ENCODE measurements at places on chromosomes 6 and 20.

GRCh38 chr6:111951497-111952085, 78.3 kb upstream of the FYN start:
- DNase-seq: no peak

DNA sequence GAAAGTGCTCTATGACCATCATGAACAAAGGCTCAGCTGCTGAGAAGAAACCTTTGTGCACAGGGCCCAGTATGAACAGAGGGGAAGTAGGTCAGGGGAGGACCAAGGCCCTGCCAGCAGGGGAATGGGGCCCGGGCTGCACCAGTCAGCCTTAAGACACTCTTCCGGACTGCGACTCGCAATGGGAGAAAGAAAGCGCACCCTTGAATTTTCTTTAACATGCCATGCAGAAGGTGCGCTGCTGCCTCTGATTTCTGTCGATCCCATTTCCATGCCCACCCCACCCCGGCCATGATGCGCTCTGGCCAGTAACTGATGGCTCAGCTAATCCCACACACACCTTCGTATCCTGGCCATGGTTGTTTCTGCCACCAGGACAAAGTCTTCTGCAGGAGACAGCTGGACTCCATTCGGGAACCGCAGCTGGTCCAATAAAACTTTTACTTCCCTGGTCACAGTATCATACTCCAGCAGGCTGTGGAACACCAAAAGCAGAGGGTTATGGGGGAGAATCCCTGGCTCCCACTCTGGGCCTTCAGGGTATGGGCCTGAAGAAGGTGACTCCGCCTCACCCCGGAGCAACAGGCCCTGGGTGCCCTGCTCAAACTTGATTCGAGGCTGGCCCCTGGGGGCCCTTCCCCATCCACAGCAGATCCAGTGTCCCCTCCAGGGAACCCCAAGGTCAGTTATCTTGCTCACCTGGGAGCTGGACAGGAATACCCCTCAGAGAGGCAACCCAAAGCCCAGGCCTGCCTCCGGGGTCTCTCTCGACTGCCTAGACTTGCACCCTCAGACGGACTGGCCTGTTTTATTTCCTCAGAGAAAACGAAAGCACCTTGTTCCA, 20.3 kb downstream of the CST7 start:
- no peak for DNase-seq

DNA sequence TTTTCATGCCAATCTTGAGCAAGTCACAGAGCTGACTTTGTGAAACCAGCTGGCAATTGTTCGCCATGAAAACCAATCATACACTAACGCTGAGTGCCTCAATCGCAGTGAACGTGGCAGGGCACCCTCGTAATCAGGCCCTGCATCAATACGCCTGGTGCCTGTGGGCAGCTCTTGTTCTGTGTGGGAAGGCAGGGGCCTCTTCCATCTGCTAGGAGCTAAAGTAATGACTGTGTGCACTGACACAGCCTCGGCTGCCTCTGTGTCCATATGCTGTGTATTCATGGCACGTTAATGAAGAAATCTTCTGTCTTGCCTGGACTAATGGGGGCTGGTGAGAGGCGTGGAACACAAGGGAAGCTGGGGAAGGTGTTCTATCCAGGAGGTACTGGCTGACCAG, 27.8 kb upstream of the SYNDIG1 start:
- no peak for DNase-seq

DNA sequence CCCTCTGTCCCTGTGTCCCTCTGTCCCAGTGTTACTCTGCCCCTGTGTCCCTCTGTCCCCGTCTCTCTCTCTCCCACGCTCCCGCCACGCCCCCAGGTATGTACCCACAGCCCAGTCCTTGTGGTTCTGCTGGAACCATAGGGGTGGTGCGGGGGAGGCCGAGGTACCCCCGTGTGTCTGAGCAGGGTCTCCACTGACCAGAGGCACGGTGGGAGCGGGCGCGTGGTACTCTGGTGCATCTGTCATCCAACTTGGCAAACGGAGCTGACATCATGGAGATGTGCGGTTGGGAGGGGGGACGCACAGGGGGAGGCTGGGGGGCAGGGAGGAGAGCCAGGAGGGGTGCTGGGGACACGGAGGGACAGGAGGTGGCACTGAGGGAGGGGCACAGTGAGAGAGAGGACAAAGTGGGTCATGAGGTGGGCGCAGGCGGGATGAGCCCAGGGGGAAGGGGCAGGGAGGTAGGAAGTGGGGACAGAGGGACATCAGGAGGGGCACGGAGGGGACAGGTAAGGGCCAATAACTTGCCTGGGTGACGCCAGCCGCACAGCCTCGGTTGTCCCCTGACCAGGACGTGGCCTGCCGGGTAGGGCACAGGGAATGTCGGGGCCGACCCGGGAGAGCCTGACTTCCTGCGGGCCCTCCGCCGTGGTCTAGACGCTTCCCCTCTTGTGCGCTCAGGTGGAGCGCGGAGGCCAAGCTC, 163.6 kb upstream of the PDE10A start:
- no peak for DNase-seq

- peak; percentile 98 for DNase-seq
Observed at GRCh38 chr20:20603339-20603990, 109.0 kb downstream of the RALGAPA2 start.

GRCh38 chr20:34970193-34970840, 14.6 kb downstream of the MYH7B start:
- no peak for DNase-seq

DNA sequence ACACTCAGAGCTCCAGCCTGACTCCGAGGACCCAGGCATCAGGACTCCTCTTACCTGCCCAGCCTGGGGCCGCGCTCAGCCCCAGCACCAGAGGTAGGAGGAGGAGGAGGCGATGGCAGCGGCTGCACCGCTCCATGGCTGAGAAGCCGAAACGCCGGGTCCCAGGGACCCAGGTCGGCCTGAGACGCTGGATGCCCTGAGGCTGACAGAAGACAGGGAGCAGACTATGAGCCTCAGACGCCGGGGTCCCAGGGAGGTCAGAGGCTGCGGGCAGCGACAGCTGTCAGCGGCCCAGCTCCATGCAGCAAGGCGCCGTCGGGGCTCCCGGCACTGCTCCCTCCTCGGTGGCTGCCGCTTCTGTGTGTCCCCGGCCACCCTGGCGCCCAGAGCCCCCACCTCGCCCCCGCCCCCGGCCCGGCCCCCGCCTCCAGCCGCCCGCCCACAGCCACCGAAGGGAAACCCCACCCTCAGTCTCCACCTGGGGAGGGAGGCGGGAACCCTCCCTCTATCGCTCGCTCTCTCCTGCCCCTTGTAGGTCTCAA, at the start of gene COL11A2:
TSS of gene COL11A2 (minus strand) at position 363 of the 542 bp plus-strand sequence. CDS start at position 136, 227 bp downstream.
- no peak for DNase-seq

DNA sequence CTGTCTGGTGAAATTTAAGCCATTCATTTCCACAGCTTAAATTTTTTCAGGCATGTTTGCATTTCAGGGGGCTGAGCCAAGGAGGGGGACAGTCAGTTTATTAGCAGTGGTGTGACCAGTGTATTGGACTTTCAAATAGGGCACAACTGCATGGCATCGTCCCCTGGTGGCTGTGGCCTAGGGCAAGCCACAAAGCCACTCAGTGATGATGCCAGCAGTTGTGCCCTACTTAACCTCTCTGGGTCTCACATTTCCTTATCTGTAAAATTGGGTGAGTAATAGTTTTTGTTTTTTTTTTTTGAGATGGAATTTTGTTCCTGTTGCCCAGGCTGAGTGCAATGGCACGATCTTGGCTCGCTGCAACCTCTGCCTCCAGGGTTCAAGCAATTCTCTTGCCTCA, 48.0 kb downstream of the CDC5L start:
- no peak for DNase-seq

GRCh38 chr6:137084865-137085617, 40.3 kb upstream of the IL20RA start:
- no peak for DNase-seq

GRCh38 chr20:21632735-21633053, 72.8 kb upstream of the PAX1 start:
- no peak for DNase-seq

GRCh38 chr20:50333812-50334211, 143.2 kb downstream of the CEBPB start:
- DNase-seq: peak; percentile 79

Measured in epithelial cell of prostate (primary cell).